ENCODE measurements at places on chromosomes 3 and 15.

GRCh38 chr3:182292591-182292990 lies 500.7 kb upstream of the ATP11B start:
- no peak for DNase-seq

DNA sequence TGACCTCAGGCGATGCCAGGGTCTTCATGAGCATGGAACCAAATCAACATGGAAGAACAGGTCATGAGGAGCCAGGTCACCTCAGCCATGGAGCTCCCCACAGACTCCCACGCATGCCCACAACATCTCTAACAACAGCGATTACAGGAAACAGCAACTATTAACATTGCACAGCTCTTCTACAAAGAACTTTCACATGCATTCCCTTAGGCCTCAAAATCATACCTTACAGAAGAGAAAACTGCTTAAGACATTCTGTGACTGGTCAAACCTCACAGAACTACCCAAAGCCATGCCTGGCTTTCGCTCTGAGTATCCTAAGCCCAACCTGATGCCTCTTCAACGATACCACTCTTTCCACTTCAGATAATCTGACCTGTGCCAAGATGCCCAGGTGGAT lies 117.8 kb downstream of the OXNAD1 start:
- DNase-seq: no peak

DNA sequence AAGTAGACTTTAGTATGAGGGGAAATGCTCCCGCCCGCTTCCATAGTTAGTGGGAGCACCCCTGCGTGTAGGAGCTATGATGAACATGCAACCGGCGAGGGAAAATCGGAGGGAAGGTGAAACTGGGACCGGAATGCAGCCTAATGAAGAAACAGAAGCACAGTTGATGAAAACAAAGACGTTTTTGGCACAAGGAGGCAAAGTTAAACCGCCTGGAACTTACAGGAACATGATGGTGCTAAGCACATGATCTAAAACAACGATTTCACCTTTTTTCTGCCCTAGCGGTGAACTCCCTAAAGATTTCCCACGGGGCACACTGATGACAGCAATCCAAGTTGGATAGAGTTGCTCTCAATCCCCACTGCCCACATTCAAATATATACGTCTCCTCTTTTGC lies 49.4 kb upstream of the SPATA12 start:
- no peak for DNase-seq

DNA sequence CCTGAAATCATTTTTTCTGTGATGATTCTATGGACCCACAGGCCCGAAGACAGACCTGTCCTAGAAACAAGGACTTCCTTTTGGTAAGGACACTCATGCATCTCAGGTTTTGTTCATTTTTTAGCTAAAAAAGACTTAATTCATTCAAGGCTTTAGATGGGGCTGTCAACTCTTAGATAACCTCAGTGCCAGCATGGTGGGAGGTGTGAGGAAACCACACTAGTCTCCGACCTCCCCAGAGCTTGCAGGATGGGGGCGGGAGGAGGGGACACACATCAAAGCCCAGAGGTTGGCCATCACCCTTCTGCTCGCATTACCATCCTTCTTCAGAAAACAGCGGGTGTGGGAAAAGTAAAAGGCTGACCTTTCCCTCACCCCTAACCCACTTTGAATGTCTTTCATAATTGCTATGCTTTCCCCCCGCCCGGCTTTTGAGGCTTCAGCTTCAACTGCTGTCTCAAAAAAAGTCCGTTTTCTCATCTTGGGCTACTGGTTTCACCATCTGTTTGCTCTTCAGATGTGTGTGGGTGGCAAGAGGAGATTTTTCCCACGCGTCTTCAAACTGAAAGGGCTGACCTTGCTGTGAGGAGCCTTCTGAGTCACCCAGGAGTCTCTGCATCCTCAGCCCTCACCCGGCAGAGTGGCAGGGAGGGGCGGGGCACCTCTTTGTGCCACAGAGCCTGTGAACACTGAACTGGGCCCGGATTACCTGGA lies 27.6 kb upstream of the CXCR6 start:
- DNase-seq: peak; percentile 73

DNA sequence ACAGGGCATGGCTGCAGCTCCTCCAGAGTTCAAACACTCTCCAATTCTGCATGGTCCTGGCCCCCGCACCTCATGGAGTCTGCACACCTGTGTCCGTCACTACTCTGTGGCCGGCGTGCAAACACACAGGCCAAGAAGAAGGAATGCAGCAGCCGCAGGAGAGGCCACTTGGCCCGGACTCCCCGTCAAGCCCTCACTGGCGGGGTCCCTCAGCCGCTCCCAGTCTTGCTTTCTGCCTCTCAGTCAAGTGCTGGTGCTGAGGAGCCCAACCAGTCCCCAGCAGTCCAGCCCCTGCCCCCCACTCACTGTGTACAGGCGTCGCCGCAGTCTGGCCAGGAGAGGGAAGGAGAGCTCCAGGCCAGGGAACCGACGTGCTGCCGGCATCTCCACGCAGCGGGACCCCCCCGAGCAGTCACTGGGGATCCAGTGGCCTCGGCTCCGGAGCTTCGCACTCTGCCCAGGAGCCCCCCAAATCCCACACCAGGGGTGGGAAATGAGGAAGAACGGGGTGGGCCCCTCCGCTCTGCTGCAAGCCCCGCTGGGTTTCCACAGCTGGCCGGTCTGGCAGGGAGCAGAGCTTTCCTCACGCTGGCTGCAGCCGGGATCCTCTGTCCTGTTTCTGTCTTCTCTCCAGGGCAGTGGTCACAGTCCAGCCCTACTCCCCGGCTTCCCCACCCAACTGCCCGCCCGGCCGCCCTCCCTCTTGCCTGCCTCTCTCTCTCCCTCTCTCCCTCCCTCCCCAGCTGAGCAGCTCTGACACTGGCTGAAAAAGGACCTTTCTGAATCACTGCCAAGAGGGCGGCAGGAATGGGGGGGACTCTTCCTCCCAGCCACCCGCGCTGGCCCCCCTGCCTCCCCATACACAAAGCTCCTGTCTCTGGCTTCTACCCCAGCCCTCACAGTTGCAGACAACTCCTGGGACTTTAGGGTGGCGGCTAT lies 16.0 kb downstream of the TNK2 start:
- DNase-seq: no peak

DNA sequence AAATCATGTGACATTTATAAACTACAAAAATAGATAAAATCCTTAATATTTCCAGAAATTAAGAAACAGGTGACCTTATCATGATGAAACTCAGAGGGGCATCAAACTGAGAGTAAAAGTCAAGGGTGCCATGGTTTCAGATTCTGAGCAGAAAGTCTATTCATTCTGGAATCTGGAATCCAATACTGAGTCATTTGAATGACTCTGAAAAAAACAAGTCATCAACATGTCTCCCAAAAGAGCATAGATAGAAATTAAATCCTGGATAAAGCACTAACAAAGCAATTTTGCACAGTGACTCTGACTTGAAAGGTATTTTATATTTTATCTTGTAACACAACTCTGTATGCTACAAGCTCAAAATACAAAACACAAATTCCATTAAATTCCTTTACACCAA lies 23.4 kb downstream of the STAC start:
- no peak for DNase-seq

DNA sequence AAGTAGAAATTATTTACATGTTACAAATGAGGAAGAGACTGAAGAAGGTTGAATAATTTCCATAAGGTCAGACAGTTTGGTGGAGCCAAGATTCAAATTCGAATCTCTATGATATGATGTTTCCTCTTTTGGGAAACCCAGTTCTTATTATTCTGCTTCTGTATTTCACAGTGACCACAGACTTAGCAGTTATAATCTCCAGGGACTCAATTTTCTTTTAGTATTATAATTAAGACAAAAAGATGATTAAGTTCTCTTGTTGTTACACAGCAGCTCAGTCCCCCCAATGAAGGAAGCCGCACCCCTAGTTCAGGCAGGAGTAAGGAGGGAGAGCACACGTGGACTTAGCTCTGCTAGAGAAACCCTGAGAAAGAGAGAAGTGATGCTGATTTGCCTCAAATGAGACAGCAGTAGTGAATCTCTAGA lies 130.6 kb downstream of the CCNL1 start:
- no peak for DNase-seq

DNA sequence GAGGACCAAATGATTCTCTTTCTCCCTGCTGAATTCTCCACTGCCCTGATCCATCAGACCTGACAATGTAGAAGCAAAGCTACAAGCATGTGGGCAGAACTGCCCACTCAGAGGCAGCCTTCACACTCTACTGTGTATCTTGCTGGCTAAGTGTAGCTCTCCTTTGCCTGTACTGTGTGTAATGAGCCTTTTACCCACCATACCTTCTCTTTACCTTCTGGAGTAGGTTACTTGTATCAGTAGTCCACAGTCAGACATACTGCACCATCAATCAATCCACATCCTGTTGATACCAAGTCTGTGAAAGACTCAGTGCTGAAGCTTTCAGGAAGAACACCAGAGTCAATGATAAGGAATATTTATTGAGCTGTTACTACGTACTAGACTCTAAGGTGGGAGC lies 440.7 kb upstream of the ARHGEF26 start:
- DNase-seq: peak; percentile 7

DNA sequence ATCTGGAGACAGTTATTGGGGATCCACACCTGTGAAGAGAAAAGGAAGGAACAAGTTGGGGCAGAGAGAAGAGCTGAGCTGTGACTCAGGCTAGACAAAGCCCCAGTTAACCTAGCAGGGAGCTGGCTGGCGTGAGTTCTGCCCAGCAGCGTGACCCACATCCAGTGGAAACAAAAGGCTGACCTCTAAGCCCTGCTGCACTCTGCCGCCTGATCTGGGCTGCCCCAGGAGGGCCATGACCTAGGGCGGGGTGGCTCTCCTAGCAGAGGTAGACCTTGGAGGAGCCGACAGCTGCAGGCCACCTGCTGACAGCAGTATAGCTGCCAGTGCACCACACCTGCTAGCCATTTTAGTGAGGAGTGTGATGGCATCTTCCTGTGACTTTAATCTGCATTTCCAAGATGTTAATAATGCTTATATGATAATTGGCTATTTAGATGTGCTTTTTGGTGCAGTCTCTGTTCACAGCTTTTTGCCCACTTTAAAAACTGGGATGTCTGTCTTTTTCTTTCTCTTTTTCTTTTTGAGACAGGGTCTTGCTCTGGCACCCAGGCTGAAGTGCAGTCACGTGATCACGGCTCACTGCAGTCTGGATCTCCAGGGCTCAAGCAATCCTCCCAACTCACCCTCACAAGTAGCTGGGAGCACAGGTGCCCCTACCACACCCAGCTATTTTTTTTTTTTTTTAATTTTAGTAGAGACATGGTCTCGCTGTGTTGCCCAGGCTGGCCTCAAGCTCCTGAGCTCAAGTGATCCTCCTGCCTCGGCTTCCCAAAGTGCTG lies 78.1 kb downstream of the LSM3 start:
- no peak for DNase-seq

- DNase-seq: no peak
Measured at GRCh38 chr15:101444807-101445508, 44.5 kb downstream of the PCSK6 start.

DNA sequence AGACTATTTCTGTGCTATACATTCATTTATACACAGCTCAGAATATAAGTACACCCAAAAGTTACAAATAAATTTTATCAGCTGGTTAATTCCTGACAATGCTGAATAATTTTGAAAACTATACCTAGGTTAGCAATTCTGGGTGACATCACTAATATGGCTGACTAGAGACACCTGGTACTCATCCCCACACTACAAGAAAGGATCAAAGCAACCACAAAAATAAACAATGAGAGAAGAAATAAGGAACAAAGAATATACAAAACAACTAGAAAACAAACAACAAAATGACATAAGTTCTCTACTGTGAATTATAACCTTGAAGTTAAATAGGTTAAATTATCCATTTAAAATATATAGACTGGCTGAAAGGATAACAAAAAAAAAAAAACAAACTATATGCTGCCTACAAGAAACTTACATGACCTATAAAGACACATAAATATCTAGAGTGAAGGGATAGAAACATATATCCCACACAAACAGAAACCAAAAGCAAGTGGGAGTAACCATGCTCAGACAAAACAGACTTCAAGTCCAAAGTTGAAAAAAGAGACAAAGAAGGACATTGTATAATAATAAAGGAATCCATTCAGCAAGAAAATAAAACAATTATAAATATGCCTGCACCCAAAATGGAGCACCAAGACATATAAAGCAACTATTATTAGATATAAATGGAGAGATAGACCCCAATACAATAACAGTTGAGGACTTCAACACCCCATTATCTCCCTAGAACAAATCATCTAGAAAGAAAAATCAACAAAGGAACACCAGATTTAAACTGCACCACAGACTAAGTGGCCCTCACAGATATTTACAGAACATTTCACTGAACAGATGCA lies 57.8 kb downstream of the IMPG2 start:
- DNase-seq: no peak

DNA sequence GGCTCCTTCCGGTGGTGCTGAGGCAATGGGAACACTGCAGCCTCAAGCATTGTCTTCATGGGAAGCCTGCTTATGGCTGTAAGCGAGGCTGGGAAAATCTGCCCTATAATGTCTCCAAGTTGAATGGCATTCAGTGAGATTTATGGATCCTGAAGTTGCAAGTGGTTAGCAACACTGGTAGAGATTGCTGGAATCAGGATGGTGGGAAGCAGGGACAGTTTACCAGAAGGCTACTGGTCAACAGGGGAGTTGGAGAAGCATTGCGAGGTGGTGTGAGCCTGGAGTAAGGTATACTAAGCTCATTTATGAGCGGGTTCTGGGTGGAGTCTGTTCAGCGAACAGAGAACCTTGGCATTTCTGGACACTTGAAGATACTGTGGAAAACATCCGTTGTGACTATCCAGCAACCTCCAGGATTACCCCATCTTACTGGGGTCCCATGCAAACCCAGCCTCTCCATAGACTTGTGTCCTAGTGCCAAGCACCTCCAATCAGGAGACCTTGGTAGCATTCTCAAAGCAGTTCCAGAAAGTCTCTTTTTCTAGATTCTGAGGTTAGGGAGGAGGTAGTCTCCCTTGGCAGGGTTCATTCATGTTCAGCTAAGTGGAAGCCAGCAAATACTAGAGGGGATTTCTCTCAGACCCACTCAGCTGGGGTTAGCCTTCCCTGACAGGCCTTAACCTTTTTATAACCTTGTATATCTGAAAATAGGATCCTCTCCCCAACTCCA lies 7.3 kb downstream of the RPSA start:
- DNase-seq: no peak

DNA sequence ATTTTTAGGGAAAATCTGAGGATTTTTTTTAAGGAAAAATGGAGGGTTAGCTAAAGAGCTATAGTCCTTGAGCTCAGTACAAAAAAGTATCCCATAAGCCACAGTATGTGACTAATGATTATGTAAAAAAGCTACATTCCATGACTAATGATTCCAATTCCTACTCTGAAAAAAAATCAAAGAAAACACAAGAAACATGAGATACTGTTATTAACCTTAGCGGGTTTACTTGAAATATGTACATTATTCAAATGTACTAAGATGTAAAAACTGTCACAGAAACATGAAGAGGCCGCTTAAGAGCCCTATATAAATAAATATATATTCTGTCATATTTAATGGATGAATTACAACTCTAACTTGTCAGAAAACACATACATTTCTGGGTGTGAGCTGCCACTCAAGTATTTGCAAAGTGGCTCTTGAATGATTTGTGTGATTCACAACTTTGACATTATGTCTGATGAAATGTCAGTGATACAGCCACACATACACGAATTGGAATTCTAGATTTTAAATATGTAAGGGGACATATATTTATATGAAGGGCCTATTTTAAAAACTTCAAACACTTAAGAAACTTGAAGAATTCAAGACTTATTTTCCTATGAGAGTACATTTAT lies 518.7 kb upstream of the SUCLG2 start:
- DNase-seq: no peak
